ENCODE measurements at places on chromosomes 12 and 14.

DNA sequence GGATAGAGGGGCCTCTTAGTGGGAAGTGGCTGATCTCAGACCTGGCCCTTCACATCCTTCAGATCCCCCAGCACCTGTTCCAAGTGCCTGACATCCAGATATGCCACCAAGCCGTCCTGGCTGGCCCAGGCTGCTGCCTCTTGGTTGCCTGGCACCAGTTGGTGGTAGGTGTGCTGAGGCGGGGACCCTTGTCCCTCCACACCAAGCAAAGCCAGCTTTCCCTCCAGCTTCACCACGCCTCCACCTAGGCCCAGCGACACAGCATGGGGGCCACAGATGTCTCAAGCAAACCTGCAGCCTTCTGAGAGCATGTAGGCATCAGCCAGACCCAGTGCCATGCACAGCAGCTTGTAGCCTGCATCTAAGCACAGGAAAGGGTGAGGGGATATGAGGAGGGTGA lies 3.5 kb upstream of the CD63 start:
- no peak for DNase-seq

- peak; percentile 24 for DNase-seq
Observed at GRCh38 chr12:68236421-68237059, 10.9 kb upstream of the IL26 start.

- no peak for DNase-seq
Observed at GRCh38 chr12:16187660-16188059, 89.8 kb downstream of the SLC15A5 start.

DNA sequence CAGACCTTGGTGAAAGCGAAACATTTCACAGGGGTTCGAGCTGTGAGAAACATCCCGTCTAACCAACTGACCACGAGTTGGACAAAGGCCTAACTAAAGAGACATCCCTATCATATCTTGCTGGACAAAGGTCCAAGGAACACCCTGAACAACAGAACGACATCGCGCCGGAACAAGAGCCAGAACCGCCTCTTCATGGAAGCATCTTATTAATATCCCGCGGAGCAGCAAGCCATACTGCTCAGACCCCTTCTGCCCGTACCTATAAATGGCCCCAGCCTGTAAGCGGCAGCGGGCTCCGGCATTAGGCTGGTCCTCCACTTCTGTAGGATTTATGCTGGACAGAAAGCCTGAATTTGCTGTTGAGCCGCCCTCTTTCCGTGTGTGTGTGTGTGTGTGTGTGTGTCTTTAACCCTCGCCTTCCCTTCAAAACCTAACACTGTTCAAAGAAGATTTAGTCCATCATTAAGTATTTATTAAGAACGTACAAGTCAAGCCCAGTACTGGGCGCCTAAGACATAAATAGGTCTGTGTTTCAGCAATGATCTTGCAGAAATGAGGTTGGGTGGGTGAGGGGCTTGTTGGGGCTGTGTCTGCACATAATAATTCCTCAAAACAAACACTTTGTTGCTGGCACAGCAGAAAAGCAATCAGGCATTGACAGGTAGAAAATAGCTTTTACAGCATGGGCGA lies 1.9 kb downstream of the SLC6A15 start:
- DNase-seq: no peak

- no peak for DNase-seq
Observed at GRCh38 chr12:46385438-46385837, 12.9 kb upstream of the SLC38A2 start.
